ENCODE measurements at places on chromosomes 11 and 22. TPM values are rescaled to one million over a fixed set of nuclear protein-coding genes. Genes with fewer than 3 reads are reported as not detected.

CABP4 gene
- 0.65 TPM for total RNA-seq

SDHD gene
- 121 TPM for total RNA-seq

MUC15 gene
- not detected for total RNA-seq

PAK1 gene
- total RNA-seq: 3.9 TPM

All from epithelial cell of umbilical artery (primary cell).